Hindlimb muscle (tissue), 1 donor: ENCODE measurements at places on chromosomes 4 and X. TPM values are rescaled to one million over a fixed set of nuclear protein-coding genes. Genes with fewer than 3 reads are reported as not detected.
A peak's percentile ranks its signal among the peaks of the same experiment; 100 is the strongest.

DNA sequence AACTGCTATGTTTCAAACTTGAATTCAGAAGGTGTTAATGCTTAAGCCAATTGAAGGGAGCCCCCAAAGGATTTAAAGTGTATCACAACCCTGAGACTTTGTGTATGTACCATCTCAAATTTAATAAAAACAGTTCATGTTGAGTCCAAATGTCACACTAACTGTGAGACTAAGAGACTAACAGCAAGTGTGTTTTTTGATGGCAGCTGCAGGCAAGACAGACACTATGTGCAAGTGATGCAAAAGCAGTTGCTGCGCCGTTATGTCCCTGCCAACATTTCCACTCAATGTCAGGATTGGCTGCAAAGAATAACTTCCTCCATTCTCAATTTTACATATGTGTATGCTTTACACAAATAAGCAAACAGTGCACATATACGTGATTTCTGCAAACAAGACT lies 594.6 kb downstream of the IL15 start:
- DNase-seq = no peak

DNA sequence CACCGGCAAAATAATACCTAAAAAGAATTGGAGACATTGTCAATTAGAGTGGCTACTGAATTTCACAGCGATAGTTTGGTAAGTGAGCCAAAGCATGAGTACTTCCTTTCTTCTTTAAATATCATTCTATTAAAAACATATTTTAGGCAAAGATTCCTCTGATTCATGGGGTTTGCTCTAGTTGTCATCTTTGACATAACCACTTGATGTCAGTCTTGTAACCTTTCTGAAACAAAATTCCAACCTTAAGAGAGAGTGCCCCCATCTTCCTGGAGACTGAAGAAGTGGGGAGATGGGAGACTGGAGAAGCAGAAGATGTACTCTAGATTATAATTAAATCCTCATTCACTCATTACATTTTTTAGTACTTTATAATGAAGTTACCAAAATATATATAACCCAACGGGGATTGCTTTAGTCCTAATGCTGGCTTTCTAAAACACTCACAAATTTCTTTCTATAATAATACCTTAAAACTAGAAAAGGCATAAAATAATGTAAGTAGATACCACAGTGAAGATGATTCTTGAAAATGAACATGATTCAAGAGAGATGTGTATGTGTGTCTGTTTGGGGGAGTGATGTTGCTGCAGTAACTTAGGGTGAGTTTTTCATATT lies 96.4 kb downstream of the EMCN start:
- peak; percentile 24 for DNase-seq

DNA sequence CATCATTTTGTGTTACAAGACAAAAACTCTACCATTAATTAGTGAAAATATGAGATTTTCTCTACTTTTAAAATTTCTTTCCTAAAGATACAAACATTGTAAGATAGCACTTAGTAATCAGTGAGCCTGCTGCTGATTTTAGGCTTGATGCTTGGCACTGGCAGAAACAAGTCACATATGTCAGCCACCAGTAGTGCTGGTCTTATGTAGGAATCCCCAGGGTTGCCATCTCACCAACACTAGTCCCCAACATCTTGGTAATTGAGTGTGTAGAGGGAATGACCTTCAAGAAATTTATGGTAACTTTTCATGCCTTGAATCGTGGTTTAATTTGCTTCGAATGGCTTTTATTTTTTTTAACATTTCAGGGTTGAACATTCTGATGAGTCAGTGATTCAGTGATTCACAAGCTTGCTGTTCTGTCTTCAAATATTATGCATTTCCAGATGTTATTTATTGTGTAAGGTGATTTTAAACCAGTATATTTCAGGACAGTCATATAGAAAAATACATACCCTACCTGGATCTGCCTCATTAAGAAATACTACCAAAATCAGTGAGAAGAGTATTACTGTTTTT lies 11.9 kb downstream of the EXOC1 start:
- no peak for DNase-seq

TMEM150C gene
- polyA plus RNA-seq = 3.5 TPM

- DNase-seq = no peak
Observed at GRCh38 chrX:18003876-18004275, 142.8 kb upstream of the RAI2 start.
